ENCODE measurements at places on chromosomes 16 and 17.

GRCh38 chr17:78722246-78722761, 59.8 kb downstream of the CYTH1 start:
- DNase-seq = no peak
- no peaks in the 10 kb centered on the region for H3K36me3 ChIP-seq
- H3K4me3 ChIP-seq = no peak overlapping the region
- no peaks in the 10 kb centered on the region for H3K27me3 ChIP-seq

GRCh38 chr17:35788477-35789368, 6.7 kb downstream of the MMP28 start:
- H3K27me3 ChIP-seq = no peaks in the 10 kb centered on the region
- H3K4me1 ChIP-seq = peaks cover 89% of the 10 kb centered on the region
- no peaks in the 10 kb centered on the region for H3K36me3 ChIP-seq
- H3K4me3 ChIP-seq = peak overlapping the region; percentile 9
- peak overlapping the region; percentile 97 for H3K27ac ChIP-seq
- no peak for DNase-seq

GRCh38 chr17:20086416-20087076, 77.4 kb downstream of the SPECC1 start:
- H3K27me3 ChIP-seq = peaks cover 16% of the 10 kb centered on the region
- no peaks in the 10 kb centered on the region for H3K4me1 ChIP-seq
- no peaks in the 10 kb centered on the region for H3K36me3 ChIP-seq
- no peak overlapping the region for H3K4me3 ChIP-seq

- H3K27ac ChIP-seq = no peak overlapping the region
- no peaks in the 10 kb centered on the region for H3K4me1 ChIP-seq
- no peak overlapping the region for H3K4me3 ChIP-seq
- no peaks in the 10 kb centered on the region for H3K36me3 ChIP-seq
- peaks cover 4% of the 10 kb centered on the region for H3K27me3 ChIP-seq
These were observed 226.9 kb downstream of the C16orf78 start for GRCh38 chr16:49600536-49600935.

DNA sequence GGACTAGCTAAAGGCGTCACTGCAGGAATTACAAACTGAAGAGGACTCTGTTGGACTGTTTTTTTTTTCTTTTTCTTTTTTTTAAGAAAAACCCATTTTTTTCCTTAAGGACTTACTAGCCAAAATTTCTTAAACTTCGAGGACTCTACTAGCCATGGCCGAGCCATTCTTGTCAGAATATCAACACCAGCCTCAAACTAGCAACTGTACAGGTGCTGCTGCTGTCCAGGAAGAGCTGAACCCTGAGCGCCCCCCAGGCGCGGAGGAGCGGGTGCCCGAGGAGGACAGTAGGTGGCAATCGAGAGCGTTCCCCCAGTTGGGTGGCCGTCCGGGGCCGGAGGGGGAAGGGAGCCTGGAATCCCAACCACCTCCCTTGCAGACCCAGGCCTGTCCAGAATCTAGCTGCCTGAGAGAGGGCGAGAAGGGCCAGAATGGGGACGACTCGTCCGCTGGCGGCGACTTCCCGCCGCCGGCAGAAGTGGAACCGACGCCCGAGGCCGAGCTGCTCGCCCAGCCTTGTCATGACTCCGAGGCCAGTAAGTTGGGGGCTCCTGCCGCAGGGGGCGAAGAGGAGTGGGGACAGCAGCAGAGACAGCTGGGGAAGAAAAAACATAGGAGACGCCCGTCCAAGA, 878 bp downstream of the HEXIM1 start:
- no peaks in the 10 kb centered on the region for H3K36me3 ChIP-seq
- no peaks in the 10 kb centered on the region for H3K27me3 ChIP-seq
- H3K27ac ChIP-seq = peak overlapping the region; percentile 82
- peak overlapping the region; percentile 92 for H3K4me3 ChIP-seq

DNA sequence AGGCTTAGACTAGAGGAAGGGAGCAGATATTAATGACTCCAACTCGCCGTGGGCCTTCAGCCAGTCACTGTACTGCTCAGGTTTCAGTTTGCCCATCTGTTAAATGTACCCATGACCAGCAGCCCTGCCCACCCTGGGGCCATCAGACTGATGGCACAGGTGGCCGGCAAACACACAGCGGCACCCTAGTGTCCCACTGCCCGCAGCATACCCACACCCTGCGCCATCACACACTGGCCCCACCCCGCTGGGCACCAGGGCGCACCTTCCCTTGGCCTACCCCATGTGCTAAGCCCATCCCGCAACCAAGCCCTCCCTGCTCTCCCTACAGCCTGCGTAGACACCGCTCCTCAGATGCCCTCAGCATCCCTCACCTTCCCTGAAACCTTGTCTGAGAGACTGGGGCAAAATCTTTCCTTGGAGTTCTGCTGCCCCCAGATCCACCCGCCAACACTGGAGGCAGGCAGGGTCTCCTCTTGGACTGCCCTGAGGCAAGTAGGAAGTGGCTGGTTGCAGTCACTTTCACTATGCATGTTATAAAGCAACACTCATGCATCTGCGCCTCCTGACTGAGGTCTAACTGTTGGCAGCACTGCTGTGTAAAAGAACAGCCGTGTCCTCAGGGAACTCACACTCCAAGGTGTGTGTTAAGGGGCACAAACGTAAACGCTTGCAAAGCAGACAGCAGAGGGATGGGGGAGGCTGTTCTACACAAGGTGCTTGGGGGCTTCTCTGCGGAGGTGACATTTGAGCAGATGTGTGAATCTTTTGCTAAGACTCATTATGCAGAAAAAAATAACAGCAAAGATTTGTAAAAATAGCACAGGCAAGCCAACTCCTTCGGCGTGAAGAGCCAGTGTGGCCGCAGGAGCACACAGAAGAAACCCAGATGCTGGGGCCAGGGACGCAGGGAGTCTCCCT, 6.7 kb upstream of the BCAR1 start:
- no peak overlapping the region for H3K27ac ChIP-seq
- no peak for DNase-seq

DNA sequence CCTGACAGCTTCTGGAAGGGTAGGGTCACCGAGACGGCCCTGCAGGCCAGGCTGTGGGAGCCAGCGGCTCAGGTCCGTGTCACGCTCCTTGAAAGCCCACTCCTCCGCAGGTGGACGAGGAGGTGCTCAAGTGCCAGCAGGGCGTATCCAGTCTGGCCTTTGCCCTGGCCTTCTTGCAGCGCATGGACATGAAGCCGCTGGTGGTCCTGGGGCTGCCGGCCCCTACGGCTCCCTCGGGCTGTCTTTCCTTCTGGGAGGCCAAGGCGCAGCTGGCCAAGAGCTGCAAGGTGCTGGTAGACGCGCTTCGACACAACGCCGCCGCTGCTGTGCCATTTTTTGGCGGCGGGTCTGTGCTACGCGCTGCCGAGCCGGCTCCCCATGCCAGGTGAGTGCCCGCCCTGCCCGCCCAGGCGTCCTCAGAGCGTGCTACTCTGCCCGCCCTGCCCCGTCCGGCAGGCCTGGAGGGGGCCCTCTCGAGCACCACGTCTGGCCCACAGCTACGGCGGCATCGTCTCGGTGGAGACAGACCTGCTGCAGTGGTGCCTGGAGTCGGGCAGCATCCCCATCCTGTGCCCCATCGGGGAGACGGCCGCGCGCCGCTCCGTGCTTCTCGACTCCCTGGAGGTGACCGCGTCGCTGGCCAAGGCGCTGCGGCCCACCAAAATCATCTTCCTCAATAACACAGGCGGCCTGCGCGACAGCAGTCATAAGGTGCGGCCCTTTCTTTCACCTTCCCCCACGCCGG, 1.3 kb downstream of the NAGS start:
- peaks cover 35% of the 10 kb centered on the region for H3K4me1 ChIP-seq
- H3K36me3 ChIP-seq = no peaks in the 10 kb centered on the region
- H3K4me3 ChIP-seq = peak overlapping the region; percentile 63

- H3K27me3 ChIP-seq = no peaks in the 10 kb centered on the region
- DNase-seq = no peak
- H3K4me1 ChIP-seq = peaks cover 72% of the 10 kb centered on the region
- no peak overlapping the region for H3K4me3 ChIP-seq
- H3K27ac ChIP-seq = peak overlapping the region; percentile 10
These were observed 32.3 kb downstream of the CHD9 start for GRCh38 chr16:53087101-53087500.

DNA sequence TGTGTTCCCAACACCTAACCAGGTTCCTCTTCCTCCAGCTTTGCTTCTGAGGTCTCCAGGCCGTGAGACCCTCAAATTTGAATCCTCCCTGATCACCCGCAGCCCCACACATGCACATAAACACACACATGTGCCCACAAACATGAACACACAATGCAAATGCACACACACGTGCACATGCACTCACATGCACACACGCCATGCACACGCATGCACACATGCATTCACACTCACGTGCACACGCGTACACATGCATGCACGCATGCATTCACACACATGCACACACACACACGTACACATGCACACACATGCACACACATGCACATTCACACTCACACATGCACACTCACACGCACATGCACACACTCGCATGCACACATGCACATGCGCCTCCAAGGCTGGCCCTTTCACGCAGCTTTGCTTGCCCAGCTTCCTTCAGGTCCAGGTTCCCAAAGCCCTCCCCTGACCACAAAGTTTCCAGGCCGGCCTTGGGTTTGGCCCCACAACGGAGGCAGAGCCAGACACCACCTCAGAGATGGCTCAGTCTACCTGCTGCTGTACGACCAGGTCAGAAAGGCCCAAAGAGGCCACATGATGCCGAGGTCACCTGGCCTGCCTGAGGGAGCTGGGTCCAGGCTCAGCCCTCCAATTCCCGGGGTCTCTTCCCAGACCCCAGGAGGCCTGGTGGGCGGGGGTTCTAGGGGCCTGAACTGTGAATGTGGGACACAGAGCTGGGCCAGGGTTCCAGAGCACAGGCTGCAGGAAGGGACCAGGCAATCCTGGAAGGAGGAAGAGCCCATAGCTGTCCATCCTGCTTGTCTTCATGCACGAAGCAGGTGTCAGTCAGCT, 39.5 kb upstream of the ENPP7 start:
- H3K4me1 ChIP-seq = no peaks in the 10 kb centered on the region
- H3K27me3 ChIP-seq = peaks cover 24% of the 10 kb centered on the region
- H3K27ac ChIP-seq = no peak overlapping the region
- no peak overlapping the region for H3K4me3 ChIP-seq

- peaks cover 15% of the 10 kb centered on the region for H3K27me3 ChIP-seq
- H3K36me3 ChIP-seq = no peaks in the 10 kb centered on the region
- no peak overlapping the region for H3K4me3 ChIP-seq
- no peaks in the 10 kb centered on the region for H3K4me1 ChIP-seq
- H3K27ac ChIP-seq = no peak overlapping the region
These were observed 23.2 kb upstream of the NTN1 start for GRCh38 chr17:8997994-8998628.

DNA sequence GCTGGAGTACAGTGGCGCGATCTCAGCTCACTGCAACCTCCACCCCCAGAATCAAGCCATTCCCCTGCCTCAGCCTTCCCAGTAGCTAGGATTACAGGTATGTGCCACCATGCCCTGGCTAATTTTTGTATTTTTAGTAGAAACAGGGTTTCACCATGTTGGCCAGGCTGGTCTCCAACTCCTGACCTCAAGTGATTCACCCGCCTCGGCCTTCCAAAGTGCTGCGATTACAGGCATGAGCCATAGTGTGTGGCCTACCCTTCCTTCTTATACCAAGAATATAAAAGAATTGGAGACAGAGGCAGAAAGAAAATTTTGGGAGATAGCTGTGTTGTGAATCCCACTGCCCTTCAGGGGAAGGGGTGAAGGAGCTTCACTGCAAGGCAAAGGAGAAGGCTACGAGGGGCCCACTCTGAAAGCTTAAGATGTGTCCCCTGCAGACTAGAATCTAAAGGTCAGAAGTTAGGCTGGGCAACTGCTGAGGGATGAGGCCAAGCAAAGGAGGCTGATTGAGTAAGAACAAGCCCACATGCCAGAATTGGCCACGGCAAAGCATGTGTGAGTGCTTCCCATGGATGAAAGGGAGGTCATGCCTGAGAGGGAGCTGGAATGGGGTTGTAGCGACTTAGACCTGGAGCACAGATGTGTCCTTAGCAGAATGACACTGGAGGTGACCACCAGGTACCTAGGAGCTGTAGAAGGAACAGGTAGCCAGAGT, 8.4 kb upstream of the CRYBA1 start:
- no peak overlapping the region for H3K4me3 ChIP-seq
- H3K36me3 ChIP-seq = no peaks in the 10 kb centered on the region
- no peaks in the 10 kb centered on the region for H3K27me3 ChIP-seq
- no peak overlapping the region for H3K27ac ChIP-seq
- H3K4me1 ChIP-seq = peaks cover 27% of the 10 kb centered on the region

GRCh38 chr17:49935526-49936210, 33.3 kb upstream of the DLX4 start:
- H3K4me1 ChIP-seq = no peaks in the 10 kb centered on the region
- DNase-seq = no peak
- H3K27ac ChIP-seq = no peak overlapping the region
- H3K4me3 ChIP-seq = no peak overlapping the region
- peaks cover 42% of the 10 kb centered on the region for H3K27me3 ChIP-seq

DNA sequence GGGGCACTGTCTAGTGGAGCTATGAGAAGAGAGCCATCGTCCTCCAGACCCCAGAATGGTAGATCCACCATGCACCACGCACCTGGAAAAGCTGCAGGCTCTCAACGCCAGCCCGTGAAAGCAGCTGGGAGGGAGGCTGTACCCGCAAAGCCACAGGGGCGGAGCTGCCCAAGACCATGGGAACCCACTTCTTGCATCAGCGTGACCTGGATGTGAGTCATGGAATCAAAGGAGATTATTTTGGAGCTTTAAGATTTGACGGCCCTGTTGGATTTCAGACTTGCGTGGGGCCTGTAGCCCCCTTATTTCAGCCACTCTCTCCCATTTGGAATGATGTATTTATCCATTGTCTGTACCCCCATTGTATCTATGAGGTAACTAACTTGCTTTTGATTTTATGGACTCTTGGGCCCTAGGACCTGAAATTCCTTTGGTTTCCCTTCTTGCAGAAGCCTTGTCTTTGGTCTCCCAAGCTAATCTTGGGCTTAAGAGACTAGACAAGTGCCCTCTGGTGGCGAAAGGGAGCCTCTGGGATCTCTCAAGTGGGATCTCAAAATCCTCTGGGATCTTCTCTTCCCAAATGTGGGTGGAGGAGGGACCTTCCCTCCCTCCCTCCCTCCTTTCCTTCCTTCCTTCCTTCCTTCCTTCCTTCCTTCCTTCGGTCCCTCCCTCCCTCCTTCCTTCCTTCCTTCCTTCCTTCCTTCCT, 58.2 kb upstream of the HAPSTR1 start:
- no peak overlapping the region for H3K4me3 ChIP-seq
- DNase-seq = no peak

- no peaks in the 10 kb centered on the region for H3K36me3 ChIP-seq
- H3K4me3 ChIP-seq = no peak overlapping the region
- no peak for DNase-seq
- no peaks in the 10 kb centered on the region for H3K27me3 ChIP-seq
- H3K4me1 ChIP-seq = no peaks in the 10 kb centered on the region
These were observed 128.3 kb downstream of the AXIN2 start for GRCh38 chr17:65433157-65433556.

- no peaks in the 10 kb centered on the region for H3K36me3 ChIP-seq
- no peak overlapping the region for H3K4me3 ChIP-seq
- H3K4me1 ChIP-seq = no peaks in the 10 kb centered on the region
- no peak for DNase-seq
- H3K27ac ChIP-seq = no peak overlapping the region
These were observed 238.2 kb downstream of the RBFOX3 start for GRCh38 chr17:79372470-79373238.

All from keratinocyte (primary cell).